ENCODE measurements at places on chromosomes 4 and X.
A peak's percentile ranks its signal among the peaks of the same experiment; 100 is the strongest.

GRCh38 chr4:8308856-8309771, 39.6 kb downstream of the HTRA3 start:
- DNase-seq: no peak

GRCh38 chr4:185564349-185564748, 29.0 kb upstream of the PDLIM3 start:
- no peak for DNase-seq

- DNase-seq: no peak
Measured at GRCh38 chr4:137274404-137274803, 257.9 kb downstream of the PCDH18 start.

DNA sequence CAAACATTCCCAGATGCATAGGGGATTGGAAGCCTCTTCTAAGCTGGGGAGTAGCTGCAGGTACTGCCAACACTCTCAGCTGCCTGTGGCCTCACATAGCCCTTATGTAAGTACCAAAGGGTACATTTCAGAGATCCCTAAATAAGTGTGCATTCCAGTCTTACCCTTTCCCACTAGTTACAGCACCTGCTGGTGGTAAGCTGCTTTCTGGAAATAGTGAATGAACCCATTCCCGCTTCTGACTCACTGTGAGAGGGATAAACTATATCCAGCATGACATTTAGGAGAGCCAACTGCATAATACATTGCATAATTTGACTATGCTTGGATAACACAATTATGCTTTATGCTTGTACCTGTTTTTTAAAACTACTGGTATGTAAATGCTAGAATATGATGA, 149.0 kb downstream of the FAM13A start:
- no peak for DNase-seq

DNA sequence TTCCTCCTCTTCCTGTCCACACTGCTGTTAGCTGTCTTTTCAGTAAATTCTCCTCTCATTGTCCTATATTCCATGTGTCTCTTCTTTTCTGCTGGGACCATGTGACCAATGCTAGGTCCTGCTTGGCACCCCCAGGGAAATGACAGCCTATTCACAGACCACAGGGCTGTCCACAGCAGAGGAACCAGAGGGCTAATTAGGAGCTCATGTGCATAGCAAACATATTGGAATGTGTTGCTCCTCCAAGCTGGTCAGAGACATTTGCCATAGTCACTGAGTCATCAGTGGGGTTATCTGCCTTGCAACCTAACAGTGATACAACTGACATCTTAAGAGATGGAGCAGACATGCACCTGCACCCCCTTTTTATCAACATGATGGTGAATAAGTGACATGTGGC, 67.9 kb upstream of the PUDP start:
- DNase-seq: no peak

DNA sequence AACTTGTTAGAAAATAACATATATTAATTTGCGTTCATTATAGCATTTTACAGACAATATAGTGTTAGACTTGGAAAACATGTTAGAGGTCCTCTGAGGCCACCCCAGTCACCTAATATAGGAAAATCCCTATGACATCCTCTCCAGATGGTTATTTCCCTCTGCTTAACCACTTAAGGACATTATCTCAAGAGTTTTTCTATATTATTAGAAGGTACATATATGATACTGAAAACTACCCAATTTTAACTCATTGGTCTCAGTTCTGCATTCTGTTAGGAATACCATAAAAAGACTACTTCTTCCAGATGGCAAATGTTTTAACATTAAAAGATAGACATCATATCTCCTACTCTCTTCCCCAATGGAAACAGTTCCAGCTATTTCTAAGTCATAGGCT, 21.4 kb downstream of the PTPN13 start:
- DNase-seq: no peak

DNA sequence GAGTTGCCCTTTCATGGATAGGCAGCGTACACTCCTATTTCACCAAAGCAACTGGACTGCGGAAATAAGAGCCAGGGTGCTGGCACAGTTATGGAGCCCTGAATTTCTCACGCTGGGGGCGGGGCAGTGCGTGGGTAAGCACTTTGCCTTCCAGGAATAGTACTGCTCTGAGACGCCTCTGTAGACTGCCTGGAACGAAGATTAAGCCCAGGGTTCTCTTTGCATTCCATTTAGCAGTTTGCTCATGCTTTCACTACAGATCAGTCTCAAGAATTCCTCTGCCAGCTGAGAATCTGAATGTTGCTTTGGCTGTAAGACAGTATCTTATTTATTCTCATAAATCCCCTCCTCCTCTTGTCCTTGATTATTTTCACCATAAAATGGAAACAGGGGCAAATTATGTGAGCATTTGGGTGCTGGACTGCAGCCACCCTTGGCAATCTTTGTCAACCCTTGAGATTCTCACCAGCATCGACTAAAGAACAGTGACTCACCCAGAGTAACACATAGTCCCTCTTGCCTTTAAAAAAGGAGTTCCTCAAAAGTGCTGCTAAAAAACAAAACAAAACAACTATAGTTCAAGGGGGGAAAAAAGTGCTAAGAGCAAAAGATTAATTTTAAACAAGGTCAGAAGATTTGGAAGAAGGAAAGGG, 88.9 kb upstream of the CITED1 start:
- DNase-seq: no peak

DNA sequence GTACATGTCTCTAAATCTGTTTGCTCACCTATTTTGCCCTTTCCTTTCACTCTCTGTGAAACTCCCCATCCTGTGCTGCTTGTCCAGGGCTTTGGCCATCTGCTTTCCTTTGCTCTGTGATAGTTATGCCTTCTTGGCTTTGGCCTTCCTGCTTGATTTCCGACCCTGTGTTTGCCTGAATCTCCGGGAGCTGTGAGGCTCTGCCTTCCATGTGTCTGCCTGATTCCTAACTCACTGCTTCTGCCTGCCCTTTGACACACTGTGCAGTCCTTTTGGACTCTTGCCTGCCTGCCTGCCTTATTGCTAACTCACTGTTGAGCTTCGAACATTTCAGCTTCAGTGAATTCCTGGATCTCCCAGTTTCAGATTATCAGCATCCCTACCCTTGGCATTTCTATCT, 143.1 kb downstream of the C4orf33 start:
- DNase-seq: no peak

DNA sequence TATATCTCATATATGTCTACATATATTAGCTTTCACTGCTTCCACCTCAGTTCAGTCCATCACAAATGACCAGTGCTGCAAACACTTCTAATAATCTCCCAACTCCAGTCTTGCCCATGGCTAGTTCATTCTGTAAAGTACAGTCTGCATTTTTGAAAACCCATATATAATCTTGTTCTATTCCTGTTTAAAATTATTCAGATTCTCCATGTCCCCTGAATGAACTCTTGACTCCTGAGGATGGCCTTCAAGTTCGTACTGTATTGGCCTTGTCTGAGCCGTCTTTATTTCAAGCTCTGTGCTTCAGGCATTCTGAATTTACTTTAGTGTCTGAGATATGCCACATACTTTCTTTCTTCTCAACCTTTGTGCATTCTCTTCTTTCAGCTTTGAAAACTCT, 84.7 kb downstream of the PTPN13 start:
- no peak for DNase-seq

GRCh38 chr4:128979934-128980333, 113.4 kb downstream of the SCLT1 start:
- no peak for DNase-seq

DNA sequence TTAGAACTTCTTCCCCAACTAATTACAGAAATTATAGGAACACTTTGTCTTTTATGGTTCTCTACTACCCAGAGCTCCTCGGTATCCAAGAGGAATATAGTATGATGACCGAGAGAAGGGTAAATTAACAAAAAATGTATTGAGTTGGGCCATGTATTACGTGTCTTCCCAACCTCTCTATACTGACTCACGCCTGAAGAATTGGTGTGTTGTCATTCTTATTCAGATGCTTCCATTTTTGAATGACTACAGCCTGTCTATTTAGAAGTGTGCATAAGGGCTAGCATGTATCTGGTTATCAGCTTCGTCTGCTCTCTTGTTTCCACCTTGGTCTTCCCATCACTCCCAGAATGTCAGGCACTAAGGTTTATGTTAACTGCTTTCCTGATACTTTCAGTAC, 24.5 kb upstream of the SCD5 start:
- no peak for DNase-seq

DNA sequence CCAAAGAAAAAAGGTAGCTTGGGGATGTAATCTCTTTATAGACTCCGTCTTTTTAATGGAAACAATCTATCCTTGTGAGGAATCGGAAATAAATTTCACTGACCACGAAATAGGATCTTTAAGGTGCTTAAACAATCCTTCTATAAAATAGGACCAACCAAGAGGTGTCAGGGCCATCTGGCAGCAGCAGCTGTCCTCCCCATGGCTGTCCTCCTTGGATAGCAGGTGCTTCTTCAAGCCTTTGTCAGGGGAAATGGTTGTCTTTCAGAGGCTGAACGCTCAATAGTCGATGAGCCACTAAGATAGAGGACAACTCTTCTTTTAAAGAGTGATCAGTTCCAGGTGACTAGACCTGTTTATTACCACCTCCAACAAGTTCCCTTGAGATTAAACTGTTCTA, 231.0 kb downstream of the ADGRL3 start:
- no peak for DNase-seq

DNA sequence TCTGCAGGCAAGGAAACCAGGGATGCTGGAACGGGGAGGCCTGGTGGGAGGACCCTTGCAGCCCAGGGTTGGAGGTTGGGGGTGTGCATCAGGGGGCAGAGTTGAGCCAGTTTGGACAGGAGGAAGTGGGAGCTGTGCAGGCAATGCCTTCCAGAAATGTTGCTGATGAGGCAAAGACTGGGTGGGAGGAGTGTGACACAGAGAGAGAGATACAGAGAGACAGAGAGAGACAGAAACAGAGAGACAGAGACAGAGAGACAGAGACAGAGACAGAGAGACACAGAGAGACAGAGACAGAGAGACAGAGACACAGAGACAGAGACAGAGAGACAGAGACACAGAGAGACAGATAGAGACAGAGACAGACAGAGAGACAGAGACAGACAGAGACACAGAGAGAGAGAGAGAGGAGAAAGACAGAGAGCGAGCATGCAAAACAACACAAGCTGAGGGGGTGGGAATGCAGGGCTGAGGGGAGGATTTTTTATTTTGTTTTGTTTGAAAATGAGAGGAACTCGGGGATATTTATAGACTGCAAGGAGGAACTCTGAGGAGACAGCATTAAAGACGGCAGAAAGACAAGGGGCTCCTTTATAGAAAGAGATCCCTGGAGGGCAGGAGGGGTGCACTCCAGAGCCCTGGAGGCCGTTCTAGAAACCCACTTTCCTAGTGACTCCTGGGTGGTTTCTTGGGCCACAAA, 1.9 kb upstream of the HAUS3 start:
- DNase-seq: peak; percentile 26

- no peak for DNase-seq
Measured at GRCh38 chr4:123305736-123306135, 90.9 kb upstream of the SPRY1 start.

DNA sequence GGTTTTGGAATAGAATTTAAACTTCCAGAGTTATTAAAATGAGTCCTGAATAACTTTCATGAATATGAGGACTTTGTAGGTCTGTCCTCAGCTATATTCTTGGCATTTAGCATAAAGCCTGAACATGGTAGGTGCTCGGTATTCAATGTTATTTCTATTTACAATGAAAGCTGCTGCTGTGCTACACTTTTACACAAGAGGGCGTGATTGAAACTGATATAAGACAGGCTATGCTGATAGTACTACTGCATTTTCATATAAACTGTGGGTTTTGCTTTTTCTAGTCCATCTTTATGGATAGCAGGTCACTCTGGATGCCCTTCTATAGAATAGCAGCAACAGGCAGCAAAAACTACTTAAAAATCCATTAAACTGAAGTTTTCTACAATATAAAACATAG, 12.3 kb upstream of the GNPDA2 start:
- DNase-seq: no peak

DNA sequence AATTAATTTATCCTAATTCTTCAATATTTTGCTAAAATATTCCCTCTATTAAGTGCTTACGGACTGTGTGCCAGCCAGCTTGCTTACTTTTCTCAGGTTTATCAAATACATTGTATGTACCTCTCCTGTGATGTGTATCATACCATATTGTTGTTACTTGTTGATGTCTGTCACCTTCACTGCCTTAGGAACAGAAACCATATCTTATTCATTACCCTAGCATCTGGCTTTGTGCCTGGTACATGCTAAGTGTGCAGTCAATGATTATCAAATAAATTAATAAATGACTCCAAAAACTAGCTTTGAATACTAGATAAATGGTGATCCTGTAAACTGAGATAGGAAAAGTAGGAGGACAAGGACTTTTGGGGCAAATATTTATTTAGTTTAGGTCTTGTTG, 6.9 kb downstream of the CLCN3 start:
- DNase-seq: no peak

- DNase-seq: no peak
Measured at GRCh38 chr4:915595-915994, 16.5 kb downstream of the GAK start.

DNA sequence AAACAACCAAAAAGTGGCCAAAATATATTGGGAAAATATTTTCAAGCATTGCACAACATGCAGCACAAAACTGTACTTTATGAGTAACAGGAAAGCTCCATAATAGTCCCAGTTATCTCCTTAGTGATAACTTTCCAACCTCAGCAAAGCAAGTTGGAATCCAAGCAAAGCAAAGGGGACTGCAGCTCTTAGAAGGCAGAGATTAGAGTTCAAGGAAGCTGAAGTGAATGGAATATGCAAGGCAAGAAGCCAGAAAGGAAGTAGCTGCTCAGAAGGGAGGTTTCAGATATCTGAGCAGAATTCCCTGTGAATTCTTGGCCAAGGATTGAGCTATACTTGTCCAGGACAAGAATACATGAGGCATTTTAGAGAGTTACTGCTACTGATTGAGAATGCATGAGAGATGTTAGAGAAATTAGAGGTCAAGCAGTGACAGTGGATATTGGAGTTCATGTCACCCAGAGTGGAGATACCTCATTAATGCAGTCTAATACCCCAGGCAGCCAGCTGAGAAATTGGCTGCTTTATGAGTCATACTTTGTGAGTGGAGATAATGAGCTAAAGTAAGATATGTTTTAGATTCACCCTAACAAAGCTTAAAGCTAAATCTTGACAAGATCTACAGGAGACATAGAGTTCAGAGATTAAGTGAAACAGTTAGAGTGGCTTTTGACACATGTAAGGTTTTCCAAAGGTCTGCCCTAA, 102.8 kb downstream of the INPP4B start:
- DNase-seq: no peak

DNA sequence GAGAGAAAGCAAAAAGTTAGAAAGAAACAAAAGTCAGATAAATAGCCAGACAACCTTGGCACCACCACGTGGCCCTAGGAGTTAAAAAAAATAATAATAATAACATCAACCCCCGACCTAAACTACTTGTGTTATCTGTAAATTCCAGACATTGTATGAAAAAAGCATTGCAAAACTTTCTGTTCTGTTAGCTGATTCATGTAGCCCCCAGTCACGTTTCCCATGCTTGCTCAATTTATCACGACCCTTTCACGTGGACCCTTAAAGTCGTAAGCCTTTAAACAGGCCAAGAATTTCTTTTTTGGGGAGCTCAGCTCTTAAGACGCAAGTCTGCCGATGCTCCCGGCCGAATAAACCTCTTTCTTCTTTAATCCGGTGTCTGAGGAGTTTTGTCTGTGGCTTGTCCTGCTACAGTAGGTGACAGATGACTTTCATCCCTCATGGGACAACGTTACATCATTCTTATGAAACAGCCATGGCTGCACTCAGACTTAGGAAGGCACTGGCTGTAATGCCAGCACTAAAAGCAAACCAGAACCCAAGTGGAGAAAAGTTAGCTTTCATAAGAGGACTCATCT, 520 bp downstream of the ACOX3 start:
- no peak for DNase-seq

- no peak for DNase-seq
Measured at GRCh38 chr4:54802336-54802735, 144.6 kb downstream of the KIT start.
